Liver (tissue), 10 donors: ENCODE measurements at places on chromosomes 7 and 10. TPM values are rescaled to one million over a fixed set of nuclear protein-coding genes. Genes with fewer than 3 reads are reported as not detected.

The ASZ1 gene
- total RNA-seq: not detected

The AQP1 gene
- 27.9 TPM for total RNA-seq

The MRLN gene
- total RNA-seq: not detected

The PNLIPRP1 gene
- total RNA-seq: not detected

The CYP3A4 gene
- 138 TPM for total RNA-seq

The CNPY4 gene
- 11.9 TPM for total RNA-seq

The TEX36 gene
- total RNA-seq: not detected
